EL (cell line): ENCODE measurements at places on chromosomes 1 and 21.

DNA sequence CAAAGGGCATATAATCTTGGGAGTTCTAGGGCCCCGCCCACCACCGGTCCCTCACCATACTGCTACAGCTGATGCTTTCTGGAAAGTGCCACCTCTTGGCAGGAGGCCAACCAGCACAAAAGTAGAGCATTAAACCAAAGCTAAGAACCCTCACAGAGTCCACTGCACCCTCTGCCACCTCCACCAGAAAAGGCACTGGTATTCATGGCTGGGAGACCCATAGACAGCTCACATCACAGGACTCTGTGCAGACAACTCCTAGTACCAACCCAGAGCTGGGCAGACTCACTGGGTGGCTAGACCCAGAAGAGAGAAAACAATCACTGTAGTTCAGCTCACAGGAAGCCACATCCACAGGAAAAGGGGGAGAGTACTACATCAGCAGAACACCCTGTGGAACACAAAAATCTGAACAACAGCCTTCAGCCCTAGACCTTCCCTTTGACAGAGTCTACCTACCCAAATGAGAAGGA is 10.8 kb downstream of the THEM4 start:
- DNase-seq, result peak; percentile 18

DNA sequence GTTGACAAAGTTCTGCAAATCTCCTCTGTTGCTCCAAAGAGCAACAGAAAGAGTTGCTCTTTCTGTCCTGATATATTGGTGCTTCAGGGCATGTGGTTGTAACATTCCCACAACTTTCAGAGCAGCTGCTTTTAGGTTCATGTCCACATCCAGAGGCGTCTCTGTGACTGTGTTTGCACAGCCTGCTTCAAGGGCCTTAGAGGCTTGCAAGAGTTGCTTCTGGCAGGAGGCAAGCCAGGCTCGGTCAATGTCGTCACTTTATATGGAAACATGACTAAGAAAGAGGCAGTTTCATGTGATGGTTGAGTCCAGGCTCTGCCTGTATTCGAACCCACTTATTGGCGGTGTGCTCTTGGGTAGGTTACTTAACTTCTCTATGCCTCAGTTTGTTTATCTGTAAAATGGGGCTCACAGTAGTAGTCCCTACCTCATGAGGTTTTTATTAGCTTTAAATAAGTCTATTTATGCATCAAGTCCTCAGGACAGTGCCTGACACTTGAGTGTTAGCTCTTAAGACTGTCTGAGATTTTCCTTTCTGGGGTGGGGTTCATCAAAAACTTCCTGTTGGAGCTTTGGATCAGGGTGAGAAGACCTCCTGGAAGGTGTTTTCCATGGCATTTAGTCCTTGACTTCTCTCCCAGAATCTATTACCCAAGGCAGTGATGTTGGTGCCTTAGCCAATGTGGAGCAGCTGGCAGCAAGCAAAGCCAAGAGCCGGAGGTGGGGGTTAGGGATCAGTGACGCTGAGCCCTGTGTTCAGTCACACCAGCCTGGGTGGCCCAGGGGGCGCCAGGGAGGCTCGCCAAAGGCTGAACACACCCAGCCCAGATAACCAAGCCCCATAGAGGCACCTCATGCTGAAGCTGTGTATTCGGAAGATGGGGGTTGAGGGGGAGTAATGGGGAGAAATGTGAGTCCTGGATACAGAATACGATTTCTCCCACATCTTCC is 18.9 kb downstream of the LHX4 start:
- no peak for DNase-seq

- DNase-seq, result no peak
Observed at GRCh38 chr1:161502181-161502580, 3.1 kb upstream of the FCGR2A start.

DNA sequence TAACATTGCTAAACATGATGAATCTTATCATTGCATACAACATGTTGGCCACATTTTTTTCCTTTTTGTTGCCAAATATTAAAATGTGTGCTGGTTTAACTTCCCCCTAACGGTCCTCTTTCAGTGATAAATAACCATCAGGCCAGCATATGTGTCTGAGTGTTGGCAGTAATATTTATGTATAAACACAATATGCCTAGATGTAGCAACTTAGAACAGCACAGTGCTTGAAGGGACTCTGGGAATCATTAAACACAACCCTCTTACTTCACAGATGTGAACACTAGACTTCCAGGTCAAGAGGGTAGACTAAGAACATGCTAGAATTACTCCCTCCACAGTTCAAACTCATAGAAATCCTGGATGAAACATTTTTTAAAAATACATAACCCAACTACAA is 581.8 kb downstream of the PLPP3 start:
- DNase-seq, result no peak

- DNase-seq, result peak; percentile 16
Observed at GRCh38 chr1:241532162-241532531, at the start of gene KMO. TSS of gene KMO (plus strand) at chr1:241532378. CDS start at chr1:241532445, 67 bp downstream.

GRCh38 chr1:118244194-118244593 is 59.2 kb upstream of the SPAG17 start:
- no peak for DNase-seq

DNA sequence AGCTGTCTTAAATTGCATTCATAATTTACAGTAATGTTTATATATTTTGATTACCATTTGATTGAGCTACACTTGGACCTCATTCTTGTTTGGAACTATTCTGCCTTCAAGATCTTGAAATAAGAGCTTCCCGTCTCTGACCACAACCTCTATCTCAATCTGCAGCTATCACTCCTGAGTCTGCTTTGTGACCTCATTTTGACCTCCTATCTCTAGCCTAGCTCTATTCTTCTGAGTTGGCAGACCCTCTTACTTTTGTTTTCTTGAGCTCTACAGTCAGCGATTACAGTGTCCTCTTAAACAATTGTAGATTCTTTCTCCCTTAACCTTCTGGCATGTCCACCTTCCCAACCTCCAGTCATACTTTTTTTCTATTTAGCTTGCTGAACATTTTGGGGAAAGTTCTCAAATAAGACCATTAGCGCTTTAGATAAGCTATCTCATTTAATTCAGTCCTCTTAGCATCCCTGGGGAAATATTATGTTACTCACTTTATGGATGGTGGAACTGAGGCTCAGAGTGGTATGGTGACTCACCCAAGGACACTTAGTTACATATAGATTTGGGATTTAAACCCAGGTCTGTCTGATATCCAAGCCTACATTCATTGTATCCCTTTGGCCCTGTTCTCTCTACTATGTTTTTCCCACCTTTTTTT is 19.1 kb downstream of the RPAP2 start:
- DNase-seq, result no peak

DNA sequence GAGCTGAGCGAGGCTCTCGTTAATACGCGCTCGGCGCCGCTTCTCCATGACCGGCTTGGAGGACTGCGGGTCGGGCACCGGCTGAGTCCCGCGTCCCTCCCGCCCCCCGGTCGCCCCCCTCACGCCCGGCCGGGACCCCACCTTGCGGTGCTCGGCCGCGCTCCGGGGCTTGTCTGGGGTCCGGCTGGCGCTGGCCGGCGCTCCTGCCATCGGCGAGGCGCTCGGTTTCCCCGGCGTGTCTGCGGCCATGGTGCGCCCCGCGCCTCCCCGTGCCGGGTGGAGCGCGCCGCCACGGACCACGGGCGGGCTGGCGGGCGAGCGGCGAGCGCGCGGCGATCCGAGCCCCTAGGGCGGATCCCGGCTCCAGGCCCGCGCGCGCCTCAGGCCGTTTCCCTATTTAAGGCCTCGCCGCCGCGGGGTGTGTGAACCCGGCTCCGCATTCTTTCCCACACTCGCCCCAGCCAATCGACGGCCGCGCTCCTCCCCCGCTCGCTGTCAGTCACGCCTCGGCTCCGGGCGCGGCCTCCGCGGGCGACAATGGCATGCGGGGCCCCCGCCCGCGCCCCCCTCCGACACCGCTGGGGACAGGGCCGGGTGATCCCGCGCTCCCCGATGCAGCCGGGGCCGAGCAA is at the start of gene HES4:
Gene HES4 (minus strand): TSS at position 373 of the 632 bp plus-strand sequence. CDS start 124 bp downstream, at position 249.
- peak; percentile 94 for DNase-seq

- no peak for DNase-seq
Observed at GRCh38 chr1:151562661-151563060, 22.6 kb downstream of the TUFT1 start.

DNA sequence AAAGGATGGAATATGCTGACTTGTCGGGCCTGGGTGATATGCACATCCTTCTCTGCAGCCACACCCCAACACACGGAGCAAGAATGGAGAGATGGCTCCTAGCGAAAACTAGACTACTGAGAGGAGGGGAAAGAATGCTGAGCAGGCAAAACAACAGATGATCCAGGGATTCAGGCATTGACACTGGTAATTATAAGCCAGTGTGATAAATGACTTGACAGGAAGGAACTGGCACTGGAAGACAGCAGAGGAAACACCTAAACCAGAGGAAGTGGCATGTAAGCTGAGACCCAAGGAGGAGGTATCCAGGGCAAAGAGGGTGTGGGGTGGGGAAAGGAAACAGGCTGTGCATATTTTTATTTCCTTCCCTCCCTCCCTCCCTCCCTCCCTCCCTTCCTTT is 31.7 kb upstream of the KHDRBS1 start:
- DNase-seq, result no peak

DNA sequence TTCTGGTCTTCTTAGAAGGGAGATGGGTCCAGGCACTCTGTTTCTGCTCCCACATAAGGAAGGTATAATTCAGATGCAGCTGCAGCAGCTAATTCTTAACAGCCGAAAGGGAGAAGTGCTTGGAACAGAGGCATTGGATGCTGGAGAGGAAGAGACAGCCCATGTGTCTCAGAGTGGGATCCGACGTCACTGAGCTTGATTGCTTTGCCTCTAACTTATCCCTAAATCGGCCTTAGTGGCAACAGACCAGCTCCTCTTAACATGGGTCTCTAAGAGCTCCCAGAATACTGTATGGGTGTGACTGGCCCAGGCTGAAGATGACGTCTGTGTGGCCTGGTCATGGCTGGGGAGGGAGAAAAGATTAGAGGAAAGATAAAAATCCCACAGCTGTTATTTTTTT is 40.7 kb upstream of the KCND3 start:
- no peak for DNase-seq

GRCh38 chr1:54906586-54906985 is 19.6 kb upstream of the DHCR24 start:
- no peak for DNase-seq

DNA sequence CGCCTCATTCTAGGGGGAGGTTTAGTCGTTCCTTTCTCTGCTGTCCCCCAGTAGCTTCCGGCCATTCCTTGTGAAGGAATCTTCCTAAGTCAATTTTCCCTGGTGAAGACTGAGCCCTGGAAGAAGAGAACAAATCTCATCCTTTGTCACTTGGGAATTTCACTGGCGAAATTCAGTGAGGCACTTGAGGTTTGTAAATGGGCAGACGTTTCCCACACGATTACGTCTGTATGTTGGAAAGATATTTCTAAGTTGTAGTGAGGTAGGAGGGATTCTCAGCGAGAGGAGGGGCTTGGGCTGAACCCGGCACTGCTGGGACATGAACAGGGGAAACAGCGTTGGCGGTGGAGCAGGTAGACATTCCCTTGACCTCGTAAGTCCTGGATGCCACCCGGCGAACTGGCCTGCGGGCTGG is 47.2 kb downstream of the GALNT2 start:
- no peak for DNase-seq

- peak; percentile 11 for DNase-seq
Observed at GRCh38 chr1:198754670-198755069, 115.8 kb downstream of the PTPRC start.
